ENCODE measurements at places on chromosomes 11 and 22. TPM values are rescaled to one million over a fixed set of nuclear protein-coding genes. Genes with fewer than 3 reads are reported as not detected.

ZNF215 gene
- 7.7 TPM for total RNA-seq

NDUFS3 gene
- 115 TPM for total RNA-seq

- DNase-seq, result peak; percentile 58
These were observed 106.4 kb downstream of the MIAT start for GRCh38 chr22:26763633-26764361.

RAB3IL1 gene
- 9.7 TPM for total RNA-seq

DNA sequence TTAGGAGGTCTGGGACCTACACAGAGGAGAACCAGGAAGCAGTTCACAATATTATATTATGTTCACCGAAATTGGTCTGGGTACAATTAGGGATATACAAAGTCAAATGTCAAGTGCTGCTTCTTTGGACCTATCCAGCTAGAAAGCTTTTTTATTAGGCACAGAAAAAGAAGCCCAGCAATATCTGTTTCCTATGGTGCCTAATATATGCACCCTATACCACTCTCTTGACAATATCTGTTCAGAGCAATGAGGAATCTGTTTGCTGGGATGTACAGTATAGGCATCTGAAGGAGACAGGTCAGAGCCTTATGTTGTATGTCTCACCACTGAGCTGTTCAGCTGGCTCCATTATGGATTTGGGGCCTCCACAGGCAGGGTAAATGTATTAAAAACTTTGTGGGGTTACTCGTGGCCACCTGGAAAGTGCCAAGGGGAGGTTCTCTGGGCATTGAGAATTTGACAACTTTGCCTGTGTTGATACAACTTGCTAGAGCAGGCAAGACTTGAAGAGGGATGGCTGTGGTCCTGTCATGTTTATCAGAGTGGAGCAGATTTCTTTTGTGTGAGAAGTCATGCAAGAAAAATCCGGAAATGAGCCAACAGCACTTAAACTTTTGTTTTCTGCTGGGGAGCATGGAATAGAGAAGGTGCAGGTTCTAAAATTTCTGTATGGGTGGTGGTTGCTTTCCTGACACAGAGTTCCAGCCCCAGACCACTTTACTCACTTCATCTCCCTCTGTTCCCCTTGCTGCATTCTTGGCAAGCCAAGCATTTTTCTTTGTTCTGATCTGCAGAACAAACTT is 10.1 kb downstream of the STIM1 start:
- DNase-seq, result no peak

CTSW gene
- total RNA-seq, result not detected

- DNase-seq, result no peak
These were observed 46.2 kb downstream of the C11orf71 start for GRCh38 chr11:114354076-114354475.

SLC35E4 gene
- total RNA-seq, result 4.0 TPM

Data from endodermal cell (in vitro differentiated cells).